Breast epithelium (tissue), 4 donors: ENCODE measurements at places on chromosomes 7 and 10. TPM values are rescaled to one million over a fixed set of nuclear protein-coding genes. Genes with fewer than 3 reads are reported as not detected.

DNA sequence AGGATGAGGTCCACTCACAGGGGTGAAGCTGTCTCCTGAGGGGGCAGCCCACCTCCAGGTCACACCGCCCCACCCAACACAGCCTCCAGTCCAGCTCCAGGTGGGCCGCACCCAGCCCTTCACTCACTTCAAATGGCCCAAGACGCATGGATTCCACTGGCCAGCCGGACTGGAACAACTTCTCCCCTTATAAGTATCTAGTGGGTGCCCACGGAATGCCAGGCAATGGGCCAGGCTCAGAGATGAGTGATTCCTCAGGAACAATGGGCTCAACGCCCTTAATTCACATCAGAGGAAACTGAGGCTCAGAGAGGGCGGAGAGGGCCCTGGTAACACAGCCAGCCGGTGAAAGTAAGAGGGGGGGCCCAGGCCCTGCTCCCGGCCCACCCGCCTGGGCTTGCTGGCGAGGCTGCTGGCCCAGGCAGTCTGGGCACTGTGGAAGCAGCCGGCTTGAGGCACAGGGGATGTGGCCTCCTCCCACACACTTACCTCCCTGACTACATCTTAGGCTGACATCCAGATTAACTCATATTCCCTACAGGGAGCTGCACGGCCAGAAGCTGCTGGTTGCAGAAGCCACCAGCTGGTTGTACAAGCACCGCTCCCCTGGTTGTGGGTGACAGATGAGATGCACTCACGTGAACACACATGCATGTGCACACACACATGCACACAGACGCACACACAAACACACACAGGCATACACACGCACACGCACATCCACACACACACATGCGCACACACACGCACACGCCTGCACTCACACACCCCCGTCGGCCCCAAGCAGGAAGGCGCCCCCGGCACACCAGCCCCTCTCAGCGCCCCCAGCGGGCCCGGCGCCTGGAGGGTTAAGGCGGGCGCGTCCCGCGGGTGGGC is 1.0 kb upstream of the FAM20C start:
- peak overlapping the region; percentile 75 for H3K4me3 ChIP-seq
- DNase-seq, result no peak
- no peaks in the 10 kb centered on the region for H3K27me3 ChIP-seq
- H3K36me3 ChIP-seq, result no peaks in the 10 kb centered on the region
- H3K27ac ChIP-seq, result peak overlapping the region; percentile 78
- peaks cover 4% of the 10 kb centered on the region for H3K4me1 ChIP-seq

DNA sequence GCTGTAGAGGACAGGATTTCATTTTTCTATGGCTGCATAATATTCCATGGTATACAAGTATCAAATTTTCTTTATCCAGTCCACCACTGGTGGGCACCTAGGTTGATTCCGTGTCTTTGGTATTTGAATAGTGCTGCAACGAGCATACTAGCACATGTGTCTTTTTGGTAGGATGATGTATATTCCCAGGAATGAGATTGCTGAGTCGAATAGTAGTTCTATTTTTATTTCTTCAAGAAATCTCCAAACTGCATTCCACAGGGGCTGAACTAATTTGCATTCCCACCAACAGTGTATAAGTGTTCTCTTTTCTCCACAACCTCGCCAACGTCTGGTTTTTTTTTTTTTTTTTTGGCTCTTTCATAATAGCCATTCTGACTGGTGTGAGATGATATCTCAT is 550.0 kb downstream of the REEP3 start:
- H3K27me3 ChIP-seq, result no peaks in the 10 kb centered on the region
- H3K27ac ChIP-seq, result no peak overlapping the region
- H3K4me3 ChIP-seq, result no peak overlapping the region
- no peaks in the 10 kb centered on the region for H3K36me3 ChIP-seq

DNA sequence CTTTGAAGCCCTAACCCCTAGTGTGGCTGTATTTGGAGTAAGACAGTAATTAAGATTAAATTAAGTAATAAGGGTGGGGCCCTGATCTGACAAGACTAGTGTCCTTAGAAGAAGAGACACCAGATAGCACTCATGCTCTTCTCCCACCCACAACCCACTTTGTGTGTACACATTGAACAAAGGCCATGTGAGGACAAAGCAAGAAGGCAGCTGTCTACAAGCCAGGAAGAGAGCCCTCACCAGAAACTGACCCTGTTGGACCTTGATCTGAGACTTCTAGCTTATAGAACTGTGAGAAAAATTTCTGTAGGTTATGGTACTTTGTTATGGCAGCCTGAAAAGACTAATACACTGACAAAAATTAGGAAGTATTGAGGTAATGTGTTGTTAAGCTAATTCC is 59.8 kb downstream of the ZFAND4 start:
- no peak for DNase-seq
- H3K27me3 ChIP-seq, result no peaks in the 10 kb centered on the region
- no peak overlapping the region for H3K27ac ChIP-seq
- H3K36me3 ChIP-seq, result no peaks in the 10 kb centered on the region
- H3K4me1 ChIP-seq, result no peaks in the 10 kb centered on the region
- no peak overlapping the region for H3K4me3 ChIP-seq

DNA sequence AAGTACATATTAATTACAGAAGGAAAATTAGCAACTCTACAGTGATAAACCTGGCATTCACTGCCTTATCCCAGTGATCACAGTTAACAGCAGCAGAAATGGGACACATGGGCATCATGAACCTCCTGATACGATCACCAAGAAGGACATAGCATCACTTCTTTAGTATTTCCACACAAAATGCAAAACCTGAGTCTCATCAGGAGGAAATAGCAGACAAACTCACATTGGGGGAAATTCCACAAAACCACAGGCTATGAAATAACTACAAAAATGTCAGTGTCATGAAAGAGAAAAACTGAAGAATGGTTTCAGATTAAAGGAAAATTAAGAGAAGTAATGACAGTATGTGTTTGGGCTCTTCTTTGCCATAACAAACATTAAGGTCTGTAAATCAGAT is 12.0 kb upstream of the PURB start:
- no peaks in the 10 kb centered on the region for H3K27me3 ChIP-seq
- DNase-seq, result no peak
- H3K36me3 ChIP-seq, result no peaks in the 10 kb centered on the region
- no peaks in the 10 kb centered on the region for H3K4me1 ChIP-seq

DNA sequence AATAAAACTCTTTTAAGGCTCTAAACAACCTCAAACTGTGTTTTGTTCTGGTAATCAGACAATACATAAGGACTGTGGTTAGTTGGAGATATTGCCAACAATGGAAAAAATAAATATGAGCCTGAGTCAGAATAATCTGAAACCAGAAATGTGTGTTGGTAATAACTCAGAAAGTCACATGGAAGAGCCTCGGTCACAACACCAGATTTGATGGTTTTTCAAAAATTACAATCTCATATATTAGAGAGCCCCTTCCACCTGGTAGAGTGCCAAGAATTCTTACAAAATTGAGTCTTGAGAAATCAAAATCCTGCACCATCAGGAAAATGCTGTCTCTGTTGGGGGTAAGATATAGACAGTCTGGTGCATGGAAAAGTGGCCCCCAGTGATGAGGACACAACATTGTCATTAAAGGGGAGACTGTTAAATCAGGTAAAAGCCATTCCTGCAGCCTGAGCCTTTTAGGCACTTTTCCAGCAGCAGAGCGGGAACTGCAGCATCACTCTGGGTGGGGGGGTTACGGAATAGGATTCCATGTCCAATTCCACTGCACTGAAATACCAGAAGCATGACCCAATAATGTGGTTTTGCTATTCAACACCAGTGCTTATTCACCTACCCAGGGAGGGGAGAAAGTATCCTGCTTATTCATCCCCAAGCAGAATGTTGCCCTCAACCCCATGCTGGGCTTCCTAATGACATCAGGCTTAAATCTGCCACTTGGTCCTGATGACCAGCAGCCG is 9.5 kb upstream of the ADAM12 start:
- peak overlapping the region; percentile 20 for H3K27ac ChIP-seq
- H3K4me1 ChIP-seq, result no peaks in the 10 kb centered on the region
- DNase-seq, result no peak
- no peaks in the 10 kb centered on the region for H3K36me3 ChIP-seq
- H3K4me3 ChIP-seq, result no peak overlapping the region
- no peaks in the 10 kb centered on the region for H3K27me3 ChIP-seq

GRCh38 chr7:87155788-87156187 is 3.5 kb downstream of the DMTF1 start:
- H3K4me3 ChIP-seq, result no peak overlapping the region
- H3K4me1 ChIP-seq, result peaks cover 14% of the 10 kb centered on the region
- no peaks in the 10 kb centered on the region for H3K27me3 ChIP-seq

DNA sequence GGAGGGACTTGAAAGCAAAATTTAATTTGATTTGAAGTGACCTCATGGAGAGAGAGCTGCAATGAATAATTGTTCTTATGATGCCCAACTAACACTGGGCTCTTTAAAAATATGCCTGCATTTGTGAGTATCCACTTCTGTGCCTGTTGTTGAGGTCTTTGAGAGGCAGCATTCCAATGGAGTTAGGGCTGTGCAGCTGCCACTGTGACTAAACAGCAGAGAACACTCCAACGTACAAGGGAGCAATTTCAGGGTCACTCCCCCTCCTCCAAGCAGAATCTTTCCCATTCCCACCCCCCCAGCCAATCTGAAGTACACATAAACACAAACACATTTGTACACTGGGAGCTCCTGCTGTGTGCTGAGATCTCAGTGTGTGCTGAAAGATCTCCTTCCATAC is 28.0 kb upstream of the GSAP start:
- no peak overlapping the region for H3K27ac ChIP-seq
- H3K36me3 ChIP-seq, result no peaks in the 10 kb centered on the region
- no peaks in the 10 kb centered on the region for H3K4me1 ChIP-seq
- H3K27me3 ChIP-seq, result no peaks in the 10 kb centered on the region
- no peak overlapping the region for H3K4me3 ChIP-seq
- DNase-seq, result no peak

- no peaks in the 10 kb centered on the region for H3K36me3 ChIP-seq
- no peak for DNase-seq
- no peak overlapping the region for H3K4me3 ChIP-seq
- no peak overlapping the region for H3K27ac ChIP-seq
- peaks cover 6% of the 10 kb centered on the region for H3K4me1 ChIP-seq
- H3K27me3 ChIP-seq, result no peaks in the 10 kb centered on the region
Observed at GRCh38 chr7:77540402-77540822, 3.3 kb downstream of the PTPN12 start.

DNA sequence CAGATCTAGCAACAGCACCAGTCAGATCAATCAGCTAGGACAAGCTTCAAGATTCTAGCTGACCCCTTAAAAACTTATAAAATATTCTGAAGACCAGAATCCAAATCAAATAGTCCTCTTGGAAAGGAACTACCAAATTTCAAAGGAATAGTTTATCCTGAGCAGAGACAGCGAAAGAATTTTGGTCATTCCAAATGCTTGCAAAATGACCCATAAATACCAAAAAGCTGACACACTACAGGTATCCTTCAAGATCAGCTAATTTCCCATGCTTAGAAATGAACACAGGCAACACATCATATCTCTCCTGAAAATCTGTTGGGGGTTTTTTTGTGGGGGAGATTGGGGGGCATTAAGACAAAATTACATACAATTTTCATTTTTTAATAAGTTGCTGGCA is 78.8 kb downstream of the PDSS1 start:
- no peaks in the 10 kb centered on the region for H3K36me3 ChIP-seq
- H3K4me3 ChIP-seq, result no peak overlapping the region
- H3K27me3 ChIP-seq, result no peaks in the 10 kb centered on the region
- H3K27ac ChIP-seq, result no peak overlapping the region

- no peak overlapping the region for H3K27ac ChIP-seq
- no peaks in the 10 kb centered on the region for H3K36me3 ChIP-seq
- DNase-seq, result peak; percentile 50
- H3K4me3 ChIP-seq, result no peak overlapping the region
Observed at GRCh38 chr10:71092812-71093401, 119.5 kb upstream of the UNC5B start.

Gene C7orf33
- not detected for total RNA-seq

DNA sequence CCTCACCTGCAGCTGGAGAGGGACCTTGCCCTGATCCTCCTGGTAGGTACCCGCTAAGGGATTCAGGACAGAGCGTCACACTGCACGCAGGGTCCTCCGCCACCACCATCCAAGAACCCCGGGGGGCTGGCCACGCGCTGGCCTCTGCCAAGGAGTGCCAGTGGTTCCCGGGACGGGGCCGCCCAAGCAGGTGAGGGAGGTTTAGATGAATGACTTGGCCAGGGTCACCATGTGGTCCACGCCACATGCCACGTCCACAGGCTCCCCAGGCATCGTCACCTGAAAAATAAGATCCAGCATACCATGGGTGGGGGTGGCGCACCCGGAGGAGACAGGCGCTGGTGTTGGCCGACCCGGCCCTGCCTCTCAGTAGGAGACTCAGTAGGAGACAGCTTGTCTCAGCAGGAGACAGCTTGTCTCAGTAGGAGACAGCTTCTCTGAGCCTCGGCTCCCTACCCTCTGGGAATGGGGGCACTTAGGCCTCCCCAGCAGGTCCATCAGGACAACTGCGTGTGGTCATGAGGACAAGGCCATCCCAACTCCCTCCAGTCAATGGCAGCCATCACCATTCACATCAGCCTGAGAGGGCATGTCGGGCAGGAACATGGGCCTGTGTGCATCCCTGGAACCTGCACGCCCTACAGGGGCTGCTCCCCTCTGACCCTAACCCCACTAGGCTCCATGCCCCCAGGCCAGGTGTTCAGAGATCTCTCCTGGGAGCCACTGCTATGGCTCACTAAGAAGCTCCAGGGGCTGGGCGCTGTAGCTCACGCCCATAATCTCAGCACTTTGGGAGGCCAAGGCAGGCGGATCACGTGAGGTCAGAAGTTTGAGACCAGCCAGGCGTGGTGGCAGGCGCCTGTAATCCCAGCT is 30.5 kb downstream of the RCC1L start:
- H3K27ac ChIP-seq, result peak overlapping the region; percentile 55
- no peaks in the 10 kb centered on the region for H3K36me3 ChIP-seq
- H3K4me3 ChIP-seq, result no peak overlapping the region
- H3K4me1 ChIP-seq, result no peaks in the 10 kb centered on the region

Gene VAX1
- not detected for total RNA-seq

Gene HHEX
- total RNA-seq, result 4.4 TPM

Gene ELN
- total RNA-seq, result 31.8 TPM

- H3K4me3 ChIP-seq, result no peak overlapping the region
- DNase-seq, result no peak
- H3K36me3 ChIP-seq, result no peaks in the 10 kb centered on the region
- no peak overlapping the region for H3K27ac ChIP-seq
- H3K27me3 ChIP-seq, result no peaks in the 10 kb centered on the region
Observed at GRCh38 chr10:119478811-119479341, 63.6 kb downstream of the RGS10 start.

Gene CDC14C
- total RNA-seq, result not detected

DNA sequence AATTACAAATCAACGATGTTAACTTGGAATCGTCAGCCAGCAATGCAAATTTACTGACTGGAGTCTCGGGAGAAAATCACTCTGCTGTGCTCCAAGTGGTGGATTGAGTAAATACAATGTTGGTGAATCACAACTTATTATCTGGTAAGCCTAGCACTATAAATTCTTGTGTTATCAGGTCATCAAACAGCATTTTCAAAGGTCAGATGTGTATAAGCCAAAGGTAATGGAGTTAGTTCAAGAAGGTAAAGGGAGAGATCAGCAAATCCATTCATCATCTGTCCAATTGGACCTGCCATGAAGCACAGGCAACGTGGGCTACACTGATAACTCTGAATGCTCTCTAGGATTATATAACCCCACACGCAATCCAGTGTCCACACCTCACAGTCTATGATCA is 13.9 kb downstream of the CUBN start:
- H3K27me3 ChIP-seq, result no peaks in the 10 kb centered on the region
- no peaks in the 10 kb centered on the region for H3K36me3 ChIP-seq
- H3K27ac ChIP-seq, result peak overlapping the region; percentile 25
- no peak for DNase-seq
- H3K4me1 ChIP-seq, result no peaks in the 10 kb centered on the region

Gene MRLN
- not detected for total RNA-seq
